ENCODE measurements at places on chromosomes 16 and 17. TPM values are rescaled to one million over a fixed set of nuclear protein-coding genes. Genes with fewer than 3 reads are reported as not detected.

PRSS27 gene
- total RNA-seq = 0.69 TPM

ABCC6 gene
- 0.65 TPM for total RNA-seq

KRTAP3-1 gene
- not detected for total RNA-seq

CACNG4 gene
- not detected for total RNA-seq

ATP6V0D1 gene
- 100 TPM for total RNA-seq

FAM171A2 gene
- total RNA-seq = 4.5 TPM

FBXO39 gene
- total RNA-seq = 0.07 TPM

SLC25A39 gene
- 102 TPM for total RNA-seq

CCDC43 gene
- 26.8 TPM for total RNA-seq

EME1 gene
- 4.0 TPM for total RNA-seq

ITPRIPL2 gene
- 71.8 TPM for total RNA-seq

COL1A1 gene
- total RNA-seq = 2,981 TPM

CIITA gene
- total RNA-seq = 1.1 TPM

ADAD2 gene
- not detected for total RNA-seq

TEDC2 gene
- 2.8 TPM for total RNA-seq

SCGB1C2 gene
- not detected for total RNA-seq

SOX8 gene
- 0.72 TPM for total RNA-seq

CDRT15 gene
- total RNA-seq = not detected

RPGRIP1L gene
- 15.3 TPM for total RNA-seq

KRT31 gene
- total RNA-seq = not detected

CRHR1 gene
- total RNA-seq = not detected

CPHXL2 gene
- not detected for total RNA-seq

CCL15 gene
- total RNA-seq = not detected

FOXC2 gene
- 5.0 TPM for total RNA-seq

CA5A gene
- not detected for total RNA-seq

ABCA9 gene
- total RNA-seq = 12.0 TPM

SLC43A2 gene
- 9.2 TPM for total RNA-seq

TEX14 gene
- total RNA-seq = 0.03 TPM

SLC13A5 gene
- total RNA-seq = not detected

PRR29 gene
- total RNA-seq = 0.20 TPM

KCNG4 gene
- not detected for total RNA-seq

PPP1R1B gene
- 0.91 TPM for total RNA-seq

NOTUM gene
- total RNA-seq = not detected

SEZ6L2 gene
- 65.5 TPM for total RNA-seq

SLC47A1 gene
- total RNA-seq = 3.5 TPM

PTX4 gene
- 0.20 TPM for total RNA-seq

PYDC1 gene
- not detected for total RNA-seq

FBXW10 gene
- total RNA-seq = not detected

IKZF3 gene
- not detected for total RNA-seq

TP53TG3C gene
- total RNA-seq = not detected

Measured in smooth muscle cell of the pulmonary artery (primary cell).